ENCODE measurements at places on chromosomes 3 and 15.

- DNase-seq: no peak
Observed at GRCh38 chr3:172259726-172260248, 188.5 kb downstream of the GHSR start.

DNA sequence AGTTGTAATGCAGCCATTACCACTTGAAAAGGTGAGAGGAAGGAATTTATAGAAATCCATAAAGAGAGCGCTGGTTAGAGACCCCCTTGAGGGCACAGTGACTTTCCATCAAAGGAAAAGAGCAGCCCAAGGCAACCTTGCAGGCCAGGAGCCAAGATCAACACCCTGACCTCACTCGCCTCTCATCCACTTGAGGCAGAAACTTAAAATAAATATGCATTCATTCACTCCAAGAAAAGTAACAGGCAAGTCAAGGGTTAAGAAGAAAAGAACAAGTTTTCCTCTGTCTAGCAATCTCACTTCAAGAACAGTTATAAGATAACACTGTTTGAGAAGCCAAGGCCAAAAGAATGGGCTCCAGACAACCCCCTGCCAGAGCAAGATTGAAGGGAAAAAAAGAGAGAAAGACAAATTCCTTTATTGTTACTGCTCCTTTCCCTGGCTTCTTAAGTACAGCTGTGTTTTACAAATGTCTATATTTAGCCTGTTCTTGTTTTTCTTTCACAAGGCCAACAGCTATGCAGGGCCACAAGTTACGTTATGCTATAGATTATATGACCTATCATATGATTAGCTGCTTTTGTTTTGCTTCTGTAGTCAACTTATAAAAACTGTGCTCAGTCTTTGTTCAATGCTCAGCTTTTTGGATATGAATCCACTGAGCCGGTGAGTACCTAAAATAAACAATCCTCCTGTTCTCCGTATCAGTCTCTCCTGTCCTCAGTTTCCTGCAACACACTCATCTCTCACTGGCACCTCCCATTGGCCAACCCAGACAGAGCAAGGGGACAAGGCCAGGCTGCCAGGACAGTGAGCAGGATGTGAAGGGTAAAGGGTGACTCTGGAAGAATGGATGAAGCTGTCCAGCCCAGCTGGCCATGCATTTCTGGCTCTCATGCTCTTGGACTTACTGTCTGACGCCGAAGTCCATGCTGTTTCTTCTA lies 15.8 kb upstream of the SSUH2 start:
- no peak for DNase-seq

GRCh38 chr15:58136731-58137130 lies 1.4 kb upstream of the AQP9 start:
- DNase-seq: no peak

DNA sequence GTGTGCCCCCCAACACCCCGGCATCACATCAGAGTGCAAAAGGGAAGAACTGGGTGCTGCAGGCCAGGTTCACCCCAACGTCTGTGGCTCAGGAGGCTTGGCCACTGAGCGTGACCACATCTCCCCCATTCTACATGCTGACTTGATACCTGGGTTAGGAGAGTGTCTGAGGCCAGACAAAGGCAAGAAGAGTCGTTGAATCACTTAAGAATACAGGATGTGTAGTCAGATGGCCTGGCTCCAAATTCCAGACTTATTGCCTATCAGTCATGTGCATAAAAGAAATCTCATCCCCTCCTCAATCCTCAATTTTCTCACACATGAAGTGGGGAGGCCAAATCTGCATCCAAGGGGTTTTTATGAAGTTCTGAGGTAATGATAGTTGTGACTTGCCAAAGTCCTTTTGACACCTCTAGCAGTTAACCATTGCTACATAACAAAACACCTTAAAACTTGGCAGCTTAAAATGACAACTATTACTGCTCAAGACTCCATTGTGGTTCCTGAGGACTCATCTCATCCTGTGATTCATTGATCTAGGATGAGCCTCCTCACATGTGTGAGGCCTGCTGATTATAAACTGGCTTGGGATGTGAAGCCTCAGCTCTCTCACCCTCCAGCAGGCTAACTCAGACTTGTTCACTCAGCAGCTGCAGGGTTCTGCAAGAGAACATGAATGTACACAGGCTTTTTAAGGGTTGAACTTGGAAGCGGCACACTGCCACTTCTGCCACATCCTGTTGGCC lies 138.8 kb upstream of the TLE3 start:
- no peak for DNase-seq

GRCh38 chr3:146162561-146162960 lies 1.6 kb upstream of the PLOD2 start:
- no peak for DNase-seq

GRCh38 chr15:43429687-43430086 lies 58.8 kb downstream of the TUBGCP4 start:
- no peak for DNase-seq

DNA sequence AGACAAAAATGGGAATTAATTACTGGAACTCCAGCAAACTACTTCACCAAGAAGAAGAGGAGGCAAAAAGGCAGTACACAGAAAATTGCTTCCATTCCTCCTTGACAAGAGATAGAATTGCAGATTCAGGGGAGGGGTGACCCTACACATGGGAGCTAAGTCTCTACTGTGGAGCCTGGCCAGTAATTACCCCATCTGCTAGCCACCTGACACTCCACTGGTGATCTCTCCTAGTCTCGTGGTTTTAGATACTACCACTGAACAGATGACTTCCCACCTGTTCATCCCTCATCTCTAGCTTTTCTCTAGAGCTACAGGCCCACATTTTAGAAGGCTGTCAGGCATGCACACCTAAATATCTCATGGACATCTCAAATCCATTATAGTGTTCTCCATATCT lies 224.3 kb upstream of the NR2F2 start:
- no peak for DNase-seq

DNA sequence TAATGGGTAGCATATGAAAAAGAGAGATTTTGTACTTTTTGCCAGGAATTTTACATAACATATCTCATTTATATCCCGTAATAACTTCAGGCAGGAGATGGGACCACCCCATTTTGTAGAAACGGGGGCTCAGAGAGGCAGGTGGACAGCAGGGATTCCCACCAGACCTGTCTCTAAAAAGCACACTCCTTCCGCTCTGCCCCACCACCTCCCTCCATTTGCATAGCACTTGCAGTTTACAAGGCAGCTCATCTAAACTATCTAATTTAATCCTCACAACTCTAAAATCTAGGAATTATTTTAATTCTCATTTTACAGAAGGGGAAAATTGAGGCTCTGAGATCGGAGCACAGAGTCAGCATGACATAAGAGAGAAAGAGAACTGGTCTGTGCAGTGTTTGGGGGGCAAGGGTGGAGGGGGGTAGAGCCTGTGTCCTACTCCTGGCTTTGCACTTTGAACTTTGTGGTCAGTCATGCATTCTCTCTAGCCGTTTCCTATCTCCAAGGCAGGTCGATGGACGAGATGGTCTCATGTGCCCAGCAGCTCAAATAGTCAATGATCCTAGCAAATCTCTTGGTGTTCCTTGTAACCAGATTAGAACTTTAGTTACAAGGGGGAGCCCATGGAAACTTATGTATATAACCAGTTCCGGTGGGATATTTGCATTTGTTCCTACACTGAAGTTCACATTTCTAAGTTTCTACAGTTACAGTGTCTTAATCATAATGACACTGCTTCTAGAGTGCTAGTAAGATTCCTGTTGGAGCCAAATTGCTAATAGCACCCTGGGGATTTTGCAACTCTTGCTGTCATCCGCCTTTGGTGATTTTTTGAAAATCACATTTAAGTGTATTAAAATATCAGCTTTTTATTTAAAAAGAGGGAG lies 18.6 kb downstream of the CRYGS start:
- DNase-seq: no peak

GRCh38 chr15:71509139-71509538 lies 301.2 kb upstream of the NR2E3 start:
- DNase-seq: no peak

GRCh38 chr3:184713040-184713355 lies 1.1 kb upstream of the MAGEF1 start:
- no peak for DNase-seq

DNA sequence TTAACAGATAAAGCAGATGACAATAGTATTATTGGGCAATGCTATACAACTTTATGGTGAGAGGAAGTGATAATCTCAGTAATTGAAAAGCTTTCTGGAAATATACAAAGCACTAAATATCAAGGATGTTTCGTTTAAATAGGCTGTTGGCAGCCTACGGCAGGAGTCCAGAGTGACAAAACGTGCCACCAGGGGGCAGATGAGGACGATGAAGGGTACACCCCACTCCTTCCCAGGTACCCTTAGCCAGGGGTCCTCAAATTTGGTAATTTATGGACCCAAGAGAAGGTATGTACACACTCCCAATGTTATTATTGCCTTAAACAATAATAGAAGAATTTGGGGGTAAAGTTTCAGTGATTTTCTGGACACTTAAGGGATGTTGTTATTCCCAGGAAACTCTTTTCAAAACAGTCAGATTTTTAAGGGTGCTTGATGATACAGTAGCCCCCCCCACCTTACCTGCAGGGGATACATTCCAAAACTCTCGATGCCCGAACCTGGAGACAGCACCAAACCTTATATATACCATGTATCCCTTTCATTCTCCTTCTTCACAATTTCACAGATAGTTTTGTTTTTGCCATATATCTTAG lies 1.4 kb upstream of the MAGEL2 start:
- DNase-seq: peak; percentile 67

- DNase-seq: no peak
Observed at GRCh38 chr3:102182162-102182561, 252.7 kb upstream of the ZPLD1 start.

GRCh38 chr15:40844696-40845030 lies 815 bp downstream of the SPINT1 start:
- DNase-seq: peak; percentile 58

GRCh38 chr3:56620371-56620770 lies 62.7 kb downstream of the TASOR start:
- no peak for DNase-seq

GRCh38 chr15:95174301-95175259 lies 943.2 kb downstream of the MCTP2 start:
- DNase-seq: no peak

GRCh38 chr3:19063936-19064335 lies 84.4 kb upstream of the KCNH8 start:
- no peak for DNase-seq

- DNase-seq: no peak
Observed at GRCh38 chr15:35880896-35881295, 334.9 kb upstream of the DPH6 start.

GRCh38 chr15:83504365-83504764 lies 57.2 kb downstream of the SH3GL3 start:
- DNase-seq: no peak

DNA sequence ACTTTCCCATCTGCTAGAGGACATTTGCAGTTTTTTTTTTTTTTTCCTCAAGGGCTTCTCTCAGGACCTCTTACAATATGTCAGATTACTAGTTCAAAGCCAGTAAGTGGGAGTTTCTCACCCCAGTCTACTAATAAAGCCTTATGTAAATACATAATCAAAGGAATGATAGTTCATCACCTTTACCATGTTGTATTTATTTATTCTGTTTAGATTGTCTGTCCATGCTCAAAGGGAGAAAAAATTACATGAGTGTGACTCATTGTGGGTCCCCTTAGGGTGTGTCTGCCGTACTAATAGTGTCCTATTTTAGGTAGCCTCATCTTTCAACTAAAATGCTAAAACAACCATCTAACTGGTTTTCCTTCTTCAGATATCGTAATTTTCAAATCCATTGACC lies 917.6 kb downstream of the EPHA3 start:
- DNase-seq: no peak

GRCh38 chr3:54891540-54891897 lies 36.3 kb downstream of the LRTM1 start:
- DNase-seq: no peak

DNA sequence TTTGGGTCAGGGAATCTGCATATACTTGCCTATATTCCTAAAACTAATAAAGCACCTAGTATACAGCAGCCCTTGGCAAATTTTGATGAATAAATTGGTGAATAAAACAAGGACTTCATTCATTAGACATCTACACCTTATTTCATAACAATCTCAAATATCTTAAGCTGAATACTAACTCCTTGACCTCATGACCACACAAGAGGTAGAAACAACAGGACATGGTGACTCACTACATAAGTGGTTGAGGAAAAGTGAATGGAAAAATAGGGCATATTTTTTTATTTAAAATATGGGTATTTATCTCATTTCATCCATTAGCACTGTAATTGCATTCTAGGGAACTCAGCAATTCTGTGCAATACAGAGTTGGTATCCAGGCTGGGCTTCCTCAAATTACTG lies 7.8 kb upstream of the STAC start:
- no peak for DNase-seq

- DNase-seq: no peak
Observed at GRCh38 chr3:71489315-71489761, 94.2 kb downstream of the FOXP1 start.

- peak; percentile 74 for DNase-seq
Observed at GRCh38 chr15:74988007-74988800, 7.2 kb upstream of the SCAMP5 start.

DNA sequence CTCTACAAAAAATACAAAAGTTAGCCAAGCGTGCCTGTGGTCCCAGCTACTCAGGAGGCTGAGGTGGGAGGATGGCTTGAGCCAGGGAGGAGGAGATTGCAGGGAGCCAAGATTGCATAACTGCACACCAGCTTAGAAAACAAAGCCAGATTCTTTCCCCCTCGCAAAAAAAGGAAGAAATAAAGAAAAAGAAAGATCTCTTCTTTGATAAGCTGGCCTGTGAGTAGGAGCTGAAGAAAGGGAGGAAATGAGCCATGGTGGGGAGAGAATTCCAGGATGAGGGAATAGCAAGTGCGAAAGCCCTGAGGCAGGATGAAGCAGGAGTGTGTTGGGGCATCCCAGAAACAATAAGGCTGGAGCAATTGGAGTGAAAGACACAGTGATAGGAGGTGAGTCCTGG lies 24.5 kb upstream of the TOP2B start:
- DNase-seq: no peak

- DNase-seq: no peak
Observed at GRCh38 chr3:116776880-116777785, 67.6 kb downstream of the TUSC7 start.

- peak; percentile 46 for DNase-seq
Observed at GRCh38 chr3:50375258-50375931, 16.1 kb upstream of the TMEM115 start.

DNA sequence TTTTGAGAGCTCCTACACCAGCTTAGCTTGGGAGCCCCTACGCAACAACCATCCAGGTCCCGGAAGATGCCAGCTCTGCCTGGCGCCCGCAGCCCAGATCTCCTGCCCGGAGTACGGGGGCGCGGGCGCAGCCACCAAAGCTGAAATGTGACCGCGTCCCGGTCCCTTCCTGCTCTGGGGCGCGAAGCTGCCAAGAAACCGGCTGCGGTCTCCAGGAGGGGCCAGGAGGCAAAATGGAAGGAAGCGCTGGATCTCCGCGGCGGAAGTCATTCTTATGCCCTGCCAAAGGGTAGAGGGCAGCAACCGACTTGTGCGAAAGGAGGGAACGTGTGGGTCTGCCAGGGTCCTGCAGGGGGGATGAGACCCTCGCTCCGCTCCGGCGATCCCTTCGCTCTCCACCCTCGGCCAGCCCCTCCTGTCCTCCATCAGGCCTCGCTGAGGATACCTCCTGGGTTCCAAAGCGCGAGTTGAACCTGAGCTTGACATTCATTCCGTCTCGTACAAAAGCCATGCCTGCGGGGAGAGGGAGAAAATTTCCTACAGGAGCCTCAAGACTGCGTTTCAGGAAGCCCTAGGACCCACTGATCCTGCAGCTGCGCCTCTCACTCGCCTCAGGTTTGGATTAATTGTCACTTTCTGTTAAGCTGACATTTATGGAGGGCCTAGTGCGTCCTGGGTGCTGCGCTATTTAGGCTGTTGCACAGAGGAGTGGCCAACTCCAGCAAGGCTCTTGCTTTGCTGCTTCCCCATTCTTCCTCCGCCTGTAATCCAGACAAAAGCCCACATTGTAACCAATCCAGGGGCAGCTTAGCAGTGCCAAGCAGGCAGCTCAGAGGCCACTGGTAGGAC lies 98.3 kb upstream of the VGLL3 start:
- DNase-seq: peak; percentile 27
